NCI-H526 (cell line): ENCODE measurements at places on chromosomes 4 and X.
A peak's percentile ranks its signal among the peaks of the same experiment; 100 is the strongest.

DNA sequence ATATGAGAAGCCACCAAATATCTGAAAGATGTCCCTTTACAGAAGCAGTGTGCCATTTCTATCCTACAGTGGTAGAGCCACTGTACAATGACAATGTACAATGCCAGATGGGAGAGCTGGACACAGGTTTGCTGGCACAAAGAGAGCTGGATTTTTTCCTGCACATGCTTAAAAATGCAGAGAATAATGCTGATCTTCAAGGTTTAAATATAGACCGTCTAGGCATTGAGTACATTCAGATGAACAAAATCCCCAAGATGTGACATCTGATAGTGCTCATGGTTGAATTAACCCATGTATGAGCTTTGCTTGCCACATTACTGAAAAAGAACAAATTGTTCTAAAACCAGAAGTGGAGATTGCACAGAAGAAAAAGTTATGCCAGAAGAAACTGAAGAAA is 11.7 kb downstream of the ADGRL3 start:
- DNase-seq = no peak

GRCh38 chrX:36336751-36337150 is 417.2 kb downstream of the CFAP47 start:
- DNase-seq = peak; percentile 53

DNA sequence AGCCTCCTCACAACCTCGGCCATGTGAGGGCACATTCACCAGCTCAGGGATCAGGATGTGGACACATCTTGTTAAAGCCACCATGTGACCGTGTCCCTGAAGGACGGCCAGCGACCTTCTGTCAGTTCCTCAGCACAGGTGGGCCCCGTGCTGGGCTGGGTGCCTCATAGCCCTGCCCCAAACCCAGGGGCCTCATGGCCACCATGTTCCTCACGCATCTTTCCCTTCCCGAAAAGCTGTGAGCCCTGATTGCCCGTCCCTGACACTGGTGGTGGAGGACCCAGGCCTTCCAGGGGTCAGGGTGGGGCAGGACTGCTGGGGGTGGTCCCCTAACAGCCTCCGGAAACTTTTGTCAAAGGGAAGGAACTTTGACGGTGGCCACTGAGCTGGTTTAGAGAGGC is 60.1 kb upstream of the ADRA2C start:
- no peak for DNase-seq

- DNase-seq = no peak
Observed at GRCh38 chr4:106365613-106366012, 3.0 kb downstream of the GIMD1 start.

DNA sequence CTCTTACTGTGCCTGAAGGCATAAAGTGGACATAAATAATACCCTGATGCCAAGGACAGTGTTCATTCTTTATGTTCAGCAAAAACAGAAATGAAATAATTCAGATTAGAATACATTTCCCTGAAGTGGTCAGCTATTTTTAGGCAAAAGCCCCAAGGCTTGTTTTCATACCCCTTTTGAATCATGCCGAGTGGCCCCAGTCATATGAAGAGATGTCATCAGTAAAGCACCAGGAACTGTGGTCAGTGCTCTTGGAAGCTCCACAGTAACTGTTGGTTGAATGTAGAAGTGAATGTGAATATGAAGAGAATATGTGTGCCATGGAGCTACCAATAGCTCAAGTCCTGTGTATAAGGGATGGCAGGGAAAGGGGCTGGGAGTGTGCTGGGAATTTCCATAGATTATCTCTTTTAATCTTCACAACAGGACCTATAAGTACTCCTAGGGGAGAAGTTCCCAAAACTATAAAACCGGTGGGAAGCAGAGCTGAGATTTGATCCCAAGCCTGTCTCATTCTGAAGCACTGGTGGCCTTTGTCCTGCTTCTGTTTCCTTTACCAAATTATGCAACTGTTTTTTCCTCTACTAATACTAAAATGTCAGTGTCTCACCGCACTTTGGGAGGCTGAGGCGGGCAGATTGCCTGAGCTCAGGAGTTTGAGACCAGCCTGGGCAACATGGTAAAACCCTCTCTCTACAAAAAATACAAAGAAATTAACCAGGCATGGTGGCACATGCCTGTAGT is 52.6 kb downstream of the FNIP2 start:
- DNase-seq = no peak
